Pulmonary artery endothelial cell (primary cell): ENCODE measurements at places on chromosomes 2 and 18. TPM values are rescaled to one million over a fixed set of nuclear protein-coding genes. Genes with fewer than 3 reads are reported as not detected.

Gene SCN9A
- 0.11 and 0.33 TPM in 2 replicates for total RNA-seq

Gene CPLX4
- total RNA-seq = not detected in 2 replicates

Gene MRPL53
- 28.6 and 45.8 TPM in 2 replicates for total RNA-seq

DNA sequence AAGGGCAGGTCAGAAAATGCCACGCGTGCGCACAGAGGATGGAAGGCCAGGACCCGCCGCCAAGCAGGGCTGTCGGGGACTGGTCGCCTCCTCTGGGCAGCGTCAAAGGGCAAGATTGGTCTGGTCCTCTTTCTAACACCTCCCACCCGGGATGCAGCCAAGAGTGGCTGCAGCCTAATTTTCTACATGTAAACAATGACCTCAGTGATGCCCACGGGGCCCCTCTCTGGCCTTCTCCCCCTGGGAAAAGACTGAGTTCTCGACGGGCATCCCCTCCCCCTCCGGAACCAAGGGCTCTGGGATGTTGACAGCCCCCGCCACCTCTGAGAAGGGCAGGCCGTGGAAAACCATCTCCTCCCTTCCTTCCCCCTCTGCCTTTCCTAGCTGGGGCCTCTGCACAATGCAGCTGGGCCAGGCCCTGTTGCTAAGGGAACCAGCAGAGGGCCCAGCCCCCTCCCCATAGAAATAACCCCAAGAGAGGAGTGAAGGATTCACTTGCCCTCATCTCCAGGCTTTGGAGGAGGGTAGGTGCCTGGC, 80.0 kb upstream of the ZNF532 start:
- DNase-seq = no peak

GRCh38 chr2:29072971-29073725, 1.2 kb downstream of the PCARE start:
- no peak for DNase-seq

- DNase-seq = no peak
These were observed 33.0 kb downstream of the ACVR1 start for GRCh38 chr2:157843081-157843480.

Gene MAPK4
- total RNA-seq = not detected in 2 replicates

Gene PLCD4
- total RNA-seq = 1.6 and 3.0 TPM in 2 replicates

- no peak for DNase-seq
These were observed 18.5 kb upstream of the POLI start for GRCh38 chr18:54250846-54251261.

- no peak for DNase-seq
These were observed 127.0 kb upstream of the PKDCC start for GRCh38 chr2:41920812-41921211.

Gene CRYBA2
- total RNA-seq = not detected in 2 replicates

Gene AGBL5
- 18.8 and 24.3 TPM in 2 replicates for total RNA-seq

DNA sequence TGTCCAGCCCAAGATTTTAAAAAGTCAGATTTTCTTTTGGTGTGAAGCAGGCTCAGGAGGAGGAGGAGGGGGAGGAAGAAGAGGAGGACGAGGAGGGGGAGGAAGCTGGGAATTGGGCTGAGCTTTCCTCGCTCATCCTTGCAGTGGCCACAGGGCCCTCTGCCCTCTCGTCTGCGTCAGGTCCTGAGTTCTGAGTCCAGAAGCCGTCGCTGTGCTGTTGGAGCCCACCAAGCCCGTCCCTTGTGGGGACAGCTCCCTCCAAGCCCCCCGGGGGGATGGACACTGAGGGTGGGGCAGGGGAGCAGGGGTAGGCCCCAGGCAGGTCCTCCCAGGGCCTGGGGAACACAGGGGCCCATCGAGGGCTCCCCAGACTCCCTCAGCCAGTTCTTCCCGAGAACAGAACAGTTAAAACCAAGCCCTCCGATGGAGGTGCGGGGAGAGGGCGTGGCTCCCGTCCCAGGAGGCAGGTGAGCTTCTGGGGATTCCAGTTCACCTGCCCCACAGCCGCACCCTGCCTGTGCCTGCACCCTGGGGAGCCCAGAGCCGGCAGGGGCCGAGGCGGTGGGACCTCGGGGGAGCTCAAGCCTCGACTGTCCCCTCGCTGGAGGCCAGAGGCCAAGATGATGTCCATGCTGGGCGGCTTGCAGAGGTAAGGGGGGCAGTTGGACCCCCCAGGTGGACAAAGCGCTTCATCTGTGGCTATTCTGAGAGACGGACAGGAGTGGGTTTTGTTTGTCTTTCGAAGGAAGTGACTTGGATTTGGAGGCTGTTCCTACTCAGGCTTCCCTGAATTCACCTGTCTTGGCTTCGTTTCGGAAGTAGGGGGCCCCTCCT, at the start of gene GAL3ST2:
GAL3ST2 (plus strand) TSS at position 487 of the 834 bp plus-strand sequence; CDS start at position 621, 134 bp downstream.
- no peak for DNase-seq

Gene FTCDNL1
- 0.73 and 1.2 TPM in 2 replicates for total RNA-seq

Gene RAMP1
- not detected in 2 replicates for total RNA-seq

GRCh38 chr2:143877056-143877455, 642.9 kb downstream of the ZEB2 start:
- no peak for DNase-seq

DNA sequence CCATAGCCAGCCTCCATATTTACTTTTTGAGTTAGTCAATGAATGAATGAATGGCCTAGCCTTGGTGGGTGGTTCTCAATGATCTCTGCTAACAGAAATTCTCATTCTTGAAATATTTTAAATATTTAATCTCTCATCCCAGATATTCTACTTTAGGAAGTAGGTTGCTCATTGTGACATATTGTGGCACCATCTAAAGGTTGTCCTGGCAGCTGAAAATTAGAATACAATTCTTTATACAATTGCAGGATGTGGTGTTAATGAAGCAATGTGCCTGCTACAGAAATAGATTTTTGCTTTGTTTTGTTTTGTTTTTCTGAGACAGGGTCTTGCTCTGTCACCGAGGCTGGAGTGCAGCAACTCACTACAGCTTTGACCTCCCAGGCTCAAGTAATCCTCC, 35.8 kb downstream of the SCG2 start:
- no peak for DNase-seq

DNA sequence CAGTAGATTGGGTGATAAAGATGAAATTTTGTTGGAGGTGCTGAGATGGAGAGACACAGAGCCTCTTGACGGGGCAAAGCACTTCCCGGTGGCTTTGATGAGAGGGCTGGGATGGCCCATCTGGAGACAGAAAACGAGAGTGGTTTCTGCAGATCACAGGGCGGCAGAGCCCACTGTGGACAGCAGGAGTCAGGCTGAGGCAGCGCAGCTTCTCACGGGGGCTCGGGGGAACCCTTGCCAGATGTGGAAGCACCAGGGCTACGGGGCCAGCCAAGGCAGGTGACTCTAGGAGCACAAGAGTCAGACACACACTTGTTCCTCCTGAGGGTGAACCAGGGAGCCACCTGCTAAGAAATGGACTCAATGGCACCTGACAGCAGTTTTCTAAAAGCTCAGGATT, 78.5 kb downstream of the TPO start:
- DNase-seq = no peak

Gene FEV
- not detected in 2 replicates for total RNA-seq

DNA sequence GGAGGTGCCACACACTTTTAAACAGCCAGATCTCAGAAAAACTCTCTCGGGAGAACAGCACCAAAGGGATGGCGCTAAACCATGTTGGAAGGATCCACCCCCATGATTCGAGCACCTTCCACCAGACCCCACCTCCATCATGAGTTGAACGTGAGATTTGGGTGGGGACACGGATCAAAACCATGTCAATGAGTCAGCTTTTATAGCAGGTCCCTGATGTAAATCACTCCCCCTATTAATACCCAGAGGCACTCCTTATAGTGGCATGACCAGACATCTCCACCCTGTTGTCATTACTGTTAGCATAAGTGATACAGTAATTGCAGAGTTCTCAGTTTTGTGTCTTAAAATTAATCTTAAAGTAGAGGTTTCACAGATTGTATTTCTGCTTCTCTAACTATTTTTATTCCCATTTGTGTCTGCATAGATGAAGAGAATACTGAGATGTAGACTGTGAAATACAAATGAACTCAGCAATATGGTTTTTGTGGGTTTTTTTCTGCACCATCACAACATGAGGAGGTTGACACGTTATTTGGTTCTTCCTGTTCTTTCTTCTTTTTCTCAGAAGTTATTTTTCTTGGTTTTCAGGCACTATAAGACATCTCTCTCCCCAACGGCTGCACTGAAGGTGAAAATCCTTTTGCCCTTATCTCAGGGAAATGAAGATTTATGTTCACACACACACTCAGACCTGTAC, 218.2 kb downstream of the ARL4C start:
- DNase-seq = no peak

DNA sequence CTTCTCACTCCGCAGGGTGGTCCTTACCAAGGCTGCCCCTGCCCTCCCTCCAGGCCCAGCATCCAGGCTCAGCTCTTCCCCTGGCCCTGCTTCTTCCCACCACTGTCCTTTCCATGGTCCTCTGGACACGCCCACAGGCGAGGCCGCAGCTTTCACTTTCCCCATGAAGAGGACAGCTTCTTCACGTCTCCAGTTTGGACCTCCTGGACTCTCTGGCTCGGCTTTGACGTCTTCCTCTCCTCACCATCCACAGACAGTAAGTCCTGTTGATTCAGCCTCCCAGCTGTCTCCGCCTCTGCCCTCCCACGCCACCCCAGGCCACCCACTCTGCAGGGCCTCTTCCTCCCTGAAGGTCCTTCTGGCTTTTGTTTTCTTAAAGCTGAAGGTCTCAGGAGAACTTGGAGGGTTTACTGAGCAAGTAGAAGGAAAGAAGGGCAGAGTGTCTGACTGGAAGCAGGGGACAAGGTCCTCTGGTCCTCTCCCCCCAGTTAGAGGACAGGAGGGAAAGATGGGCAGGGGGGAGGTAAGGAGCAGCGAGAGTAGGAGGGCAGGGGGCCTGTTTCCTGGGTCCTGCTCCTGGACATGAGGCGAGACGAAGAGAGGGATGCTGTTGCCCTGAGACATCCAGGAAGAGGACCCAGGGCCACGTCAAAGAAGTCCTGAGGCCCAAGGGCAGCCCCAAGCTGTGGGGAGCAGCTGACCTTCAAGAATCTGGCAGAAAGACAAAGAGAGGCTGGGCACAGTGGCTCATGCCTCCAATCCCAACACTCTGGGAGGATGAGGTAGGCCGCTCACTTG, 24.7 kb upstream of the NMUR1 start:
- no peak for DNase-seq

- DNase-seq = no peak
These were observed 407.6 kb downstream of the TGIF1 start for GRCh38 chr18:3857544-3857943.

Gene KHK
- 2.1 and 4.6 TPM in 2 replicates for total RNA-seq

- no peak for DNase-seq
These were observed 38.6 kb downstream of the SNORC start for GRCh38 chr2:232908695-232909094.

- no peak for DNase-seq
These were observed 59.8 kb downstream of the NOL10 start for GRCh38 chr2:10629819-10630532.
